ENCODE measurements at places on chromosomes 16 and 17. TPM values are rescaled to one million over a fixed set of nuclear protein-coding genes. Genes with fewer than 3 reads are reported as not detected.

The GUCY2D gene
- 0.05 TPM for total RNA-seq

The CHMP6 gene
- 39.6 TPM for total RNA-seq

The CTF1 gene
- 0.32 TPM for total RNA-seq

The KLHL10 gene
- total RNA-seq, result 0.07 TPM

The CACNG5 gene
- not detected for total RNA-seq

The SMIM5 gene
- 0.52 TPM for total RNA-seq

The UBE2Z gene
- 75.1 TPM for total RNA-seq

The MFSD6L gene
- 0.95 TPM for total RNA-seq

The EXOSC6 gene
- total RNA-seq, result 28.9 TPM

The RNU2-1 gene
- 6,735 TPM for total RNA-seq

The TRAF4 gene
- 50.6 TPM for total RNA-seq

The ST6GALNAC1 gene
- 2.0 TPM for total RNA-seq

The CCL4L2 gene
- 0.45 TPM for total RNA-seq

The CREBBP gene
- total RNA-seq, result 71.5 TPM

The KRTAP17-1 gene
- not detected for total RNA-seq

The TXNDC17 gene
- total RNA-seq, result 82.4 TPM

The SPNS1 gene
- 23.8 TPM for total RNA-seq

The POLR3E gene
- total RNA-seq, result 63.1 TPM

The SEC14L1 gene
- total RNA-seq, result 71.6 TPM

The NEUROD2 gene
- not detected for total RNA-seq

The ROGDI gene
- total RNA-seq, result 7.3 TPM

All from T-helper 2 cell treated with Interferon-gamma antibody and Interleukin-4, amounts not matched to agents 100 ng/mL and 5 ng/mL, for 36 hours (primary cell).